Activated naive CD4-positive, alpha-beta T cell treated with anti-CD3 and anti-CD28 coated beads, Interleukin-2, amount 50 U/mL, for 72 hours (primary cell): ENCODE measurements at places on chromosomes 5 and 9. TPM values are rescaled to one million over a fixed set of nuclear protein-coding genes. Genes with fewer than 3 reads are reported as not detected.

DNA sequence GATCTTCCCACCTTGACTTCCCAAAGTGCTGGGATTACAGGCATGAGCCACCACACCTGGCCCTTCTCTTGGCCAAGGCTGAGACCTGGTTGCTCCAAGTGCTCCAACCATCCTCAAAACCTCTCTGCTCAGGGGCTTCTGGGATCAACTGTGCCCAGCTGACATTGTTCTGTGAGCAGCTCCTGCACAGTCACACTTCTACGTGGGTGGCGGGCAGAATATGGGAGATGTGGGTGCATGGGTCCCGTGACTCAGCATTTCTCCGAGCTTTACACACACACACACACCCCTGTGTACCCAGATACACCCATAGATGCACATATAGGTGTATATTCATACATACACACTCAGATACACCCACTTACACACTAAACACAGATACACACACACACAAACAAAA is 10.5 kb upstream of the MYORG start:
- DNase-seq, result no peak

The CDH6 gene
- not detected for total RNA-seq

The KCNV2 gene
- not detected for total RNA-seq

The CXCL14 gene
- not detected for total RNA-seq
